Stomach (tissue), 19 donors: ENCODE measurements at places on chromosomes 12 and 14. TPM values are rescaled to one million over a fixed set of nuclear protein-coding genes. Genes with fewer than 3 reads are reported as not detected.

- no peaks in the 10 kb centered on the region for H3K4me1 ChIP-seq
- H3K4me3 ChIP-seq, result no peak overlapping the region
- peaks cover 23% of the 10 kb centered on the region for H3K27me3 ChIP-seq
- DNase-seq, result no peak
- H3K27ac ChIP-seq, result no peak overlapping the region
- no peaks in the 10 kb centered on the region for H3K36me3 ChIP-seq
Observed at GRCh38 chr14:97298736-97299135, 501.6 kb downstream of the VRK1 start.

Gene CFAP73
- total RNA-seq, result not detected

DNA sequence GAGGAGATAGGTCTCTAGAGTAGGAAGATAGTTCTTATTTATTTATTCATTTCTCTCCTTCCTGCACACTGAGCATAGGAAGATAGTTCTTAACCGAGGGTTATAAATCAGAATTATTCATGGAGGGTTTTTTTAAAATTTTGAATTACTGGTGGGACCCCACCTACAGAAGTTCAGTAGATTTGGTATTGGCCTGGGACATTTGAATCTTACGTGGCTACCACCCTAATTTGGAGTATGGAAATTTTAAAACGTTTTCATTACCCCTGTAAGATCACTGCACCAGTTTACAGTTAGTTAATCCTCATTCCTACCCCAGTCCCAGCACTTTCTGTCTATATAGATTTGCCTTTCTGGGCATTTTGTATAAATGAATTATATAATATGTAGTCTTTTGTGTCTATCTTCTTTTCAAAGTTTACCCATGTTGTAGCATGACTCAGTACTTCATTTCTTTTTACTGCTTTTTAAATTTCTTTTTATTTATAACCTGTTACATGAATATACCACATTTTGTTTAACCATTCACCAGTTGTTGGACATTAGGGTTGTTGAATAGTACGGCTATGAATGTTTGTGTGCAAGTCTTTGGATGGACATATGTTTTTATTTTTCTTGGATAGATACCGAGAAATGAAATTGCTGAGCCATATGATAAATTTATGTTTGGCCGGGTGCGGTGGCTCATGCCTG, 44.9 kb downstream of the YLPM1 start:
- H3K4me1 ChIP-seq, result no peaks in the 10 kb centered on the region
- peaks cover 91% of the 10 kb centered on the region for H3K36me3 ChIP-seq
- DNase-seq, result no peak
- H3K27me3 ChIP-seq, result no peaks in the 10 kb centered on the region
- H3K4me3 ChIP-seq, result no peak overlapping the region

Gene RPS26
- 820 TPM for total RNA-seq

Gene OR6C2
- total RNA-seq, result not detected

GRCh38 chr14:66442953-66443571, 43.1 kb upstream of the CCDC196 start:
- no peak for DNase-seq
- H3K4me3 ChIP-seq, result no peak overlapping the region
- no peaks in the 10 kb centered on the region for H3K4me1 ChIP-seq
- H3K36me3 ChIP-seq, result no peaks in the 10 kb centered on the region
- H3K27me3 ChIP-seq, result no peaks in the 10 kb centered on the region

Gene CLEC6A
- not detected for total RNA-seq

DNA sequence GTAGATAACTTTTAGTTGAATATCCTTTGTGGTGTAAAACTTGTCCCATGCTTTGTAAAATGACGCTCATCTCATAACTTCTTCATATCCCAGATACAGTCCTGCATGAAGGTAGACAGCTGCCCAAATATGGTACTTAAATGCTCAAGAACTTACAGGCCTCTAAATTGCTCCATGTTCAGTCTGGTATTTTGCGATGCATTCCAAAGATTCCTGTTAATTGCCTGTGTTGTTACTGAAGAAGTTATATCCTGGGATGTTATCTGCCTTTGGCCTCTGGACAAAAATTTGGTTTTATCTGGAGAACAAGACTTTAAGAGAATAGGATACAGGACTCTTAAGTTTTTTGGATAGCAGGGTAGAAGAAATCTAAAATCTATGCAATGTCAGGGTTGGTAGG, 473.0 kb downstream of the PCNX1 start:
- H3K36me3 ChIP-seq, result no peaks in the 10 kb centered on the region
- peaks cover 50% of the 10 kb centered on the region for H3K4me1 ChIP-seq
- H3K27ac ChIP-seq, result no peak overlapping the region
- no peaks in the 10 kb centered on the region for H3K27me3 ChIP-seq
- H3K4me3 ChIP-seq, result no peak overlapping the region
- no peak for DNase-seq

Gene TAS2R10
- 3.5 TPM for total RNA-seq

DNA sequence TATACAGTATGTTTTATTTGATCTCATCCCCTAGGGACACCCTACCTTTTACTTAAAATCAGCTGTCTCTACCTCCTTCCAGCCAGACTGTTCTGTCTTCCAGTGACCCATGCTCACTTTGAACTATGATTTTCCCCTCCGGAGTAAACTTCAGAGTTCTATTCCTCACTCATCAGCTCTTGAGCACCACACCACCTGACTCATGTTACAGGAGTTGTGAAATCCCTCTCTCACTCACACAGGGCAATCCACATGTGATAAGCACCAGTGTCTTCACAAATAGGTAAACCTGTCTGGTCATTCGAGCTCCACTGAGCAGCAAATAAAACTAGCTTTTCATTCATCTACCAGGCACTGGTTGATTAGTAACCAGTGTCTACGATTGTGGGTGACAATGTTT, 177.3 kb upstream of the BMP4 start:
- H3K27me3 ChIP-seq, result no peaks in the 10 kb centered on the region
- DNase-seq, result no peak
- no peak overlapping the region for H3K4me3 ChIP-seq
- H3K4me1 ChIP-seq, result no peaks in the 10 kb centered on the region
- no peak overlapping the region for H3K27ac ChIP-seq

Gene METTL3
- 18.7 TPM for total RNA-seq

Gene PLEK2
- total RNA-seq, result 35.3 TPM

GRCh38 chr12:40105515-40106201, at the start of gene SLC2A13:
Gene SLC2A13 (minus strand): TSS chr12:40106081. CDS start chr12:40105808, 273 bp downstream.
- no peaks in the 10 kb centered on the region for H3K27me3 ChIP-seq
- no peaks in the 10 kb centered on the region for H3K36me3 ChIP-seq
- peak; percentile 82 for DNase-seq
- H3K27ac ChIP-seq, result peak within 1 kb of the TSS; percentile 90
- peaks cover 10% of the 10 kb centered on the region for H3K4me1 ChIP-seq

DNA sequence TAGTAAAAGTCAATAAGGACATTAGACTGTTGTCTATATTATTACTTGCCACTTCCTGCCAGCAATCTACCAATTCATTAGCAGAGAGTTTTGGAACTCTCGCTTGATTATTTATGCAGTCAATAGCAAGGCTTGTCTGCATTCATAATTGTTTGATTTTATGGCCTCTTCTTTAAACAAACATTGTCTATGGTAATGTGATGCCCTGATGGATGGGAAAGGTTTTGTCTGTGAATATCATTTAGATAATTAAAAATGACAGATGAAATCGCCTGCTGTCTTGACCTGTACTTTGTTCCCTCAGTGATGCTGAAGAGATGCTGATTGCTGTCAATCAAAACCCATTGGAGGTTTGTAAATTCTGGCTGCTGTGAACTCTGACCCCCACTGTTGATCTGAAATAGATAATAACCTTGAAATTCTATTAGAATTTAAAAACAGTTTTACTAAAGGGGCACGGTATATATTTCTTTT, 455.3 kb downstream of the NPAS3 start:
- no peak overlapping the region for H3K4me3 ChIP-seq
- H3K27ac ChIP-seq, result no peak overlapping the region
- no peaks in the 10 kb centered on the region for H3K36me3 ChIP-seq
- H3K4me1 ChIP-seq, result no peaks in the 10 kb centered on the region
- no peak for DNase-seq

DNA sequence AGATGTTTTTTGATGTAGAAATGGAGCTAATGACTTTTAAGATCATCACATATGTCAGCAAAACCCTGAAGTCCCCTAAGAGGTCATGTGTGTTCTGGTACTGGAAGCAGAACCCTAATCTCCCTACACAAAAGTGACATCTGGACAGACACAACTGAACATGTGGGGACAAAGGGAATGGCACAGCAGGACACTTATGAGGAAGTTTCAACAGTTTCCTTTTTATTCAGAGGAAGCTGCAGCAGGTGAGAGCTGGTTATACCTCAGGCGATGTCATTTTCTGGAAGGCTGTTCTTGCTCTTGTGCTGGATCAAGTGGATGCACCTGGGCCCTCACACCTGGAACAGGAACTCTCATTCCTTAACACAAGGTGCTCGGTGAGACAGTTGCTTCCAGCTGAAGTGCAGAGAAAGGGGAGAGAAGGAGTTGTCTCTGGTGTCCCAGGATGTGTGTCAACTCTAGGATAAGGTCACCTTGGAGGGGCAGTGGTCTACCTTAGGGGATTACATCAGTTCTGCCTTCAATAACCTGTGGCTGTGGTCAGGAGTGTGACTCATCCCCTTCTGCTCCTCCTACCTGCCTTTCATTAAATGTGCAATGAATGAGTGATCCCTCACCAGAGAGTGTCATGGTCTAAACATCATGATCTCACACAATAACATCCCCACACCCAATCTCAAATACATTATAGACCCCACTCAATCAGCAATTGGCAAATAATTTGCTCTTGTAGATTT, 463.4 kb downstream of the TMEM121 start:
- H3K36me3 ChIP-seq, result no peaks in the 10 kb centered on the region
- no peak for DNase-seq

Gene TSPAN19
- not detected for total RNA-seq

DNA sequence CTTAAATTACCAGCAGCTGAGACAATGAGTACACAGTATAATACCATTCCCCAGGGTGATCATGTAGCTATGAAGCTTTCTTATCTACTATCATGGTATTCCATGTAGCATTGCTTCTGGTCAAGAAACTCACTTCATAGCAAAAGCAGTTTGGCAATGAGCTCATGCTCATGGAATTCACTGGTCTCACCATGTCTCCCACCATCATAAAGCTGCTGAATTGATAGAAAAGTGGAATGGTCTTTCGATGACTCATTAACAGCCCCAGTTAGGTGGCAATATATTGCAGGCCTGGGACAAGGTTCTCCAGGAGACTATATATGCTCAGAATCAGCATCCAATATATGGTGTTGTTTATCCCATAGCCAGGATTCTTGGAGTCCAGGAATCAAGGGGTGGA, 553.7 kb downstream of the FOXG1 start:
- no peak overlapping the region for H3K4me3 ChIP-seq
- no peaks in the 10 kb centered on the region for H3K4me1 ChIP-seq
- no peak overlapping the region for H3K27ac ChIP-seq
- H3K27me3 ChIP-seq, result no peaks in the 10 kb centered on the region

DNA sequence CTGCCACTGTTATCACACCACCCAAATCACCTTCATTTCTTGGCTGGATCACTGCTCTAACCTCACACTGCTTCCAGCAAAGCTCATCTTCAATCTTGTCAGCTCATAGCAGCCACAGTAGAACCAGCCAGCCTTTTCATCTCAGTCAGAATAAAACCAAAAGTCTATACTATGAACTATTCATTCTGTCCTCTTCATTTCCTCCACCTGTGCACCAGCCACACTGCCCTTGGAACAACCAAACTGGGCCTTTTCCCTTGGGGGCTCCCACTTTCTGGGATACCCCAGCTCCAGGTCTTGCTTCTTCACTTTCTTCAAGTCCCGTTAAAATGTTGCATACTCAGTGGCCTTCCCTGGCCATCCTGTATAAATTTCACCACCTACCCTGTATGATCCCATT, 234.4 kb upstream of the DAAM1 start:
- no peak overlapping the region for H3K27ac ChIP-seq
- H3K4me3 ChIP-seq, result no peak overlapping the region
- H3K36me3 ChIP-seq, result no peaks in the 10 kb centered on the region
- no peak for DNase-seq
- no peaks in the 10 kb centered on the region for H3K27me3 ChIP-seq
- H3K4me1 ChIP-seq, result no peaks in the 10 kb centered on the region

DNA sequence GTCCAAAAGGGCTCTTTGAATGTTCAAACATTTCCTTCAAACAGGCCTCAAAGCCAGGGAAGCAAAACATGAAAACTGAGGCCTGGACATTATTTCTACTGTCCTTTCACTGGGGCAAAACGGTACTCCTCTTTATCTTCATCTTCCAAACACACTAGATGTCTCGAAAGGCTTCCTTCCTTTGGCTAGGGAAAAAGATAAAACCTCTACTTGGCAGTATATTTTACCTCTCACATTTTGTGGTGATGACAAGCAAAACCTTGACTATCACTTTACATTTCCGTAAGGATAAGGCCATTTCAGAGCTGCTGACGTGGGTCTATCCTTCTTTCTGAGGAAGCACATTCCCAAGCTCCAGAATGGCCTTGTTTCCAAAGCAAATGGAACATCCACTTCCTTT, 9.9 kb downstream of the STAB2 start:
- no peaks in the 10 kb centered on the region for H3K36me3 ChIP-seq
- peaks cover 8% of the 10 kb centered on the region for H3K4me1 ChIP-seq
- H3K27me3 ChIP-seq, result no peaks in the 10 kb centered on the region
- DNase-seq, result no peak
- no peak overlapping the region for H3K27ac ChIP-seq
- no peak overlapping the region for H3K4me3 ChIP-seq

GRCh38 chr12:27781680-27782079, 1.6 kb upstream of the MANSC4 start:
- peak; percentile 52 for DNase-seq
- peak overlapping the region; percentile 77 for H3K4me3 ChIP-seq
- no peaks in the 10 kb centered on the region for H3K27me3 ChIP-seq
- H3K36me3 ChIP-seq, result no peaks in the 10 kb centered on the region
- H3K4me1 ChIP-seq, result peaks cover 67% of the 10 kb centered on the region
- H3K27ac ChIP-seq, result peak overlapping the region; percentile 94

GRCh38 chr12:56078931-56079722, 838 bp upstream of the ERBB3 start:
- H3K36me3 ChIP-seq, result peaks cover 8% of the 10 kb centered on the region
- H3K27ac ChIP-seq, result peak overlapping the region; percentile 93
- peak; percentile 95 for DNase-seq

Gene CFAP54
- 36.6 TPM for total RNA-seq

Gene KHNYN
- total RNA-seq, result 67.5 TPM

Gene RPGRIP1
- total RNA-seq, result 0.58 TPM

DNA sequence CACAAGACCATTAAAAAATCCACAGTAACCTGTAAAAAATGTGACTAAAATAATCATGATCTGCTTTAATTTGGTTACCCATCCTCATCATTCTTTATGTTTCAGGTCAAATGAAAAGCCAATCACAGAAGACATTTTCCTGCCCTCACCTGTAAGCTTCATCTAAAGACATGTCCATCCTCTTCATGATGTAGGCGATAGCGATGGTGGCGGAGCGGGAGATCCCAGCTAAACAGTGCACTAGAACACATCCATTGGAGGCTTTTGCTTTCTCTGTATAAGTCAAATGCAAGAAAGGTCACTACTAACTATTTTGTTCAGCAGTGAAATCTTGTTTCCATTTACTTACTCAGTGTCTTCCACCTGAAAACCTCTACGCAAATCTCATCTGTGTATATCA, 82.6 kb downstream of the DUSP16 start:
- DNase-seq, result no peak
- no peak overlapping the region for H3K4me3 ChIP-seq
- H3K27me3 ChIP-seq, result no peaks in the 10 kb centered on the region
- H3K36me3 ChIP-seq, result peaks cover 25% of the 10 kb centered on the region
- no peak overlapping the region for H3K27ac ChIP-seq

Gene ASCL1
- not detected for total RNA-seq

Gene ADSS1
- not detected for total RNA-seq
